ENCODE measurements at places on chromosomes 2 and 18.

DNA sequence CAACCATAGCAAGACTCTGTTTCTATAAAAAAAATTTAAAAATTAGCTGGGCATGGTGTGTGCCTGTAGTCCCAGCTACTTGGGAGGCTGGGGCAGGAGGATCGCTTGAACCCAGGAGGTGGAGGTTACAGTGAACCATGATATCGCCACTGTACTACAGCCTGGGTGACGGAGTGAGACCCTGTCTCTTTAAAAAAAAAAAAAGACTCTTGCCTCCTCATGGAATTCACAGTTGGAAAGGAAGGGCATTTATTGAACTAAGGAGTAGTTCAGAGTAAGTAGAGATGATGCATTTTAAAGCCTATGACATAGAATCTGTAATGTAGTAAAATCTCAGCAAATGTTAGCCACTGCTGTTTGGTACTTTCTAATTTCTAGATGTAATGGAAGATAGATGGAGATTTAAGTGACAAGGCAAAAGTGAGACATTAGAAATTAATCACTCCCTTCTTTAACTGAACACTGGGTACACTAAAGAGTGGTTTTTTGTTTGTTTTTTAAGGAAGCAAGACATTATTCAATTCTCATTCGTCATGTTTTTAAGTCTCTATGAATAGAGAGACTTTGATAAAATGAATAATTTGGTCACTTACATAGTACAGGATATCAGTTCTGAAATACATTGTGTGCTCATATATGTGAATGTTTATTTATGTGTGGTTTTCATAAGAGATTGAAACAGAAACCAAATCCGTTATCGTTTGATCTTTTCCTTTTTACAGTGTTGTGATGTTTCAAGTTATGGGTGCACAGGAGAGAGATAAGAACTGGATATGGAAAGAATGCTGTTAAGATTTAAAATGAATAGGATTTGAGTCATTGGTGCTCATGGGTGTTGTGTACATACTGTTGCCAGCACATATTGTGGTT lies 186.1 kb upstream of the STON1 start:
- no peak for DNase-seq

- DNase-seq, result no peak
These were observed 10.7 kb downstream of the ZNF142 start for GRCh38 chr2:218648787-218649100.

DNA sequence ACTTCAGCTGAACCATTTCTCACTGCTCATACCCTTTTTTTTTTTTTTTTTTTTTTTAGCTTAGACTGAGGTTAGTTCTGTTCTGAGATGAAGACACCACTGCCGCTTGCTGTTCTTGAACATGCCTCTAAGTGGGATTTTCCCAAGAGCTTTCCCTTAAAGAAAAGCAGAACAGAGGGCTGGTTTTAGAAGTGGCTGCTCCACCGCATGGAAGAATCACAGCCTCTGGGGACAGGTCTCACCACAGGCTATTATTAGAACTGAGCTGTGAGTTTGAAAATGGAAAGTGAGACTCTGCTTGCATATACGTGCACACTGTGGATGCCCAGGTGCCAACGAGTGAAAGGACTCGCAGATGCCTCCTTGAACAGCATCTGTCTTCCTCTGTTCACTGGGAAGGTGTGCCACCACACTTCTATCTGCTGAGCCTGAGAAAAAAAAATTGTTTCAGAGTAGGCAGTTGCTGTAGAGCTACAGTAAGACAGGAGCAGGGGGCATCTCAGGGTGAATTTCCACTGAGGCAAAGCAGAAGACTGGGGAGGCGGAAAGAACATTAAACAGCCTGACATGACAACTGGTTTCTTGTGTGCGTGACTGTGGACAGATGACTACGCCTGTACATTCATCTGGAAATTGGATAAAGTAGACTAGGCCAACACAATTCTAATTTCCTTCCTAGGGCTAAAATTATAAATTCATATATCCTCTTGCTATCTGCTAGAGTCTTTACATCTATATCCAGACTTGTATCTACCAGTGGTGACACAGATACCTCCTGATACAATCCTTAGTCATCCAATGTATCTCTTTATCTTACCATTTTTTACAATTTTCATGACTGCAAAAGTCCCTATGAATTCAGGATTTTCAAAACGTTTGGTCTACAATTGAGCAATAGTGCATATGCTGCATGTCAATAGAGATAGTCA lies 1045.7 kb upstream of the CELF4 start:
- DNase-seq, result no peak

GRCh38 chr2:32523686-32524085 lies 104.2 kb upstream of the TTC27 start:
- no peak for DNase-seq

- DNase-seq, result no peak
These were observed 1206.8 kb upstream of the NRXN1 start for GRCh38 chr2:52238782-52239181.

DNA sequence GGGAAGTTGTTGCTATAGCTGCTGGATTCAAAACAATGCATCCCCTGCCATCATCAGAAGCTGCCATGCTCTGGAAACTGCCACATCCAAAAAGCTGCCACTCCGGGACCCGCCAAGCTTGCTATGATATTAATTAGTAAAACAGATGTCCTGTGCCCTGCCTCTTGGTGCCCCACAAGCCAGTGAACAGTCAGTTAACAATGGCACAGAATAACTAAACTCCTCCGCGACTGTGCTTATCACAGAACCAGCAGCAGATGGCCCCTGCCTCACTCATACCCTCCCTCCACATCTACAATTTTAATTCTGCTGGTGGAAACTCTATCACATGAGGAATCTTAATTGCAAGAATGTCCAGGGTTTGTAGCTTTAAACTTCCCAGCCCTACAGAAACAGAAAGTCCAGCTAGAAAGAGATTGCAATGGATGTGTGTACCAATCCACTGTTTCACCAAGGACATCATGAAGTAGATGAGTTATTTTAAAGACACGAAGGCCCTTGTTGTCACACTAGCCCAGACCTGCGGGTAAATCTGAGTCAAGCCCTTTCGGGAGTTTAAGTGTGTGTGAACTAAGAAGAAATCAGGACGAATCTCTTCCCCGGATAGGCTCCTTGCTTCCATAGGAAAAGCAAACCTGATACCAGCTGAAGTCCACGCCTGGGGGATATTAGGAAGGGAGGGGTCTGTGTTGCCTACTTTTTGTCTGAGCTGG lies 7.4 kb upstream of the ACYP2 start:
- no peak for DNase-seq

DNA sequence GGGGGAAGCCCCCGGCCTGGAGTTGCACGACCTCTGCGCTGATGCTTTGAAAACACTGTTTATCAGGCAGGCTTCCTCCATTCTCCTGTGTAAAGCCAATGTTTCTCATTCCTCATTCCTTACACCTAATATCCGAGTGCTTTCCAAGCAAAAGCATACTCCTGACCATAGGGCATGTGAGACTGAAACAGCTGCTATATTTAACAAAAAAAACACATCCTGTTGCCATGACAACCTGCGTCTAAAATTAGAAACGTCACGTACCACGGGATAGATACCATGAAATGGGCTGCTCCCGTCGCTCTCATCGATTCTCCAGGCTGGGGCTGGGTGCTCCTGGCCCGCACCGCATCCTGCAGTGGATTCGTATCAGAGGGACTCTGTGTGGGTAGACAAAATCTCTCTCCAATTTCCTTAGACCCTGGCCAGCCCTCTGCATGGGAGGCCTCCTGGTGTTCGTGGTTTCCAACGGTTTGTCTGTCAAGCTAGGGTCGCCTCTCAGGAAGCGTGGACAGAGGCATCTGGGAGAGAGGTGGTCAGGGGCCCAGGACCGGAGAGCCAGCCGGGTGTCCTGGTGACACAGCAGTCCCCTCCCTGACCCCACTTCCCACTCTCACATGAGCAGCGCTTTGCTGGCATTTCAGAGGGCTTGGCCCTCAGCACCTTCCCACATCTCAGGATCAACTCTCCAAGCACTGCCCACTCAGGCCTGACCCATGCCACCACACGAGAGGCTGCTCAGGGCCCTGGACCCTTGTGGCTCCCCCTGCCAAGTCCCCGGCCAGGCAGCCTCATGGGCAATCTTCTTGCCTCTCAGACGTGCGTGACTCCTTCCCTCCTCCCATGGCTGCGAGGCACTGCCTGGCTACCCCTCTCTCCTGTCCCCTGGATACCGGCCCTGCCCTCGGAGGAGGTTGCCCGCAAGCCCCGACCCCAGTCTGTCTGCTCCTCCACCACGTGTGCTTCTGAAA lies 268.1 kb downstream of the NDUFA10 start:
- DNase-seq, result no peak

DNA sequence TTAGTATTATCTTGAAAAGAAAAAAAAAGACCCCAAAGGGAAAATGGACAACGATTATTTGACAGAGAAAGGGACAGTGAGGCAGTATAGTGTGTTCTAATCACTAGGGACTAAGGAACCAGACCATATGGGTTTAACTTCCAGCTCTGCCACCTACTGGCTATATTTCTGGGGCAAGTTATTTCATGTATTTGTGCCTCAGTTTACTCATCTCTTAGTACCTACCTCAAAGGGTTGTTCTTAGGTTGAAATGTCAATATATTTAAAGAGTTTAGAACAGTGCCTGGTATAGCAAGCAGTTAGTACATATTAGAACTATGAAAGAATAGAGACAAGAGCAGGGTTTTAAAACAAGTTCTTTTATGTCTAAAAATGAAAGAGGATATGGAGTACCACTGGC lies 42.7 kb downstream of the PRKD3 start:
- DNase-seq, result no peak

- no peak for DNase-seq
These were observed 6.5 kb upstream of the NDUFV2 start for GRCh38 chr18:9096007-9096371.

- no peak for DNase-seq
These were observed 123.8 kb downstream of the NCKAP5 start for GRCh38 chr2:133444465-133444864.

DNA sequence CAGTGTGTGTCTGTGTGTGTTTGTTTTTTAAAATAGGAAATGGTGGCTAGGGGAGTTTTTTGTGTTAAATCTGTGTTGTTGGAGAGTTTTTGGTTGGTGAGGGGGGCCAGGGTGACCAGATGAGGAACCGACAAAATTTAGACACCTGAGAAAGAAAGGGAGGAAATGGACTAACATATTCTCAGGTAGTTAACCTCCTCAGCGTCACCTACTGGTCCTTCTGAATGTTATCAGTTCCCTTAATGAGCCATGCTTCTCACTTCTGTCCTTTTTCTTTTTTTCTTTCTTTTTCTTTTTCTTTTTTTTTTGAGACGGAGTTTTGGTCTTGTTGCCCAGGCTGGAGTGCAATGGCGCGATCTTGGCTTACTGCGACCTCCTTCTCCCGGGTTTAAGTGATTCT lies 107.0 kb downstream of the FMNL2 start:
- no peak for DNase-seq

Measured in stimulated activated CD8-positive, alpha-beta memory T cell treated with anti-CD3 and anti-CD28 coated beads, Interleukin-4, amount 100 ng/mL, for 4 hours (primary cell).